ENCODE measurements at places on chromosomes 5 and 9. TPM values are rescaled to one million over a fixed set of nuclear protein-coding genes. Genes with fewer than 3 reads are reported as not detected.

CCIN gene
- 0.05 TPM for total RNA-seq

CDH9 gene
- total RNA-seq, result not detected

CCDC180 gene
- 0.75 TPM for total RNA-seq

HSD17B4 gene
- 54.9 TPM for total RNA-seq

TRIM36 gene
- 1.5 TPM for total RNA-seq

GABRA6 gene
- not detected for total RNA-seq

TAF11L12 gene
- total RNA-seq, result not detected

PLEKHG4B gene
- total RNA-seq, result 1.1 TPM

TMEM252 gene
- total RNA-seq, result not detected

TMEM174 gene
- total RNA-seq, result not detected

FOXD4 gene
- total RNA-seq, result 0.82 TPM

FCN1 gene
- total RNA-seq, result not detected

REEP2 gene
- total RNA-seq, result 8.1 TPM

WNT8A gene
- not detected for total RNA-seq
